A172 (cell line): ENCODE measurements at places on chromosomes 7 and 10.

- DNase-seq: no peak
Measured at GRCh38 chr7:87004956-87005355, 54.5 kb downstream of the ELAPOR2 start.

GRCh38 chr7:103879411-103879810, 110.0 kb downstream of the RELN start:
- no peak for DNase-seq

DNA sequence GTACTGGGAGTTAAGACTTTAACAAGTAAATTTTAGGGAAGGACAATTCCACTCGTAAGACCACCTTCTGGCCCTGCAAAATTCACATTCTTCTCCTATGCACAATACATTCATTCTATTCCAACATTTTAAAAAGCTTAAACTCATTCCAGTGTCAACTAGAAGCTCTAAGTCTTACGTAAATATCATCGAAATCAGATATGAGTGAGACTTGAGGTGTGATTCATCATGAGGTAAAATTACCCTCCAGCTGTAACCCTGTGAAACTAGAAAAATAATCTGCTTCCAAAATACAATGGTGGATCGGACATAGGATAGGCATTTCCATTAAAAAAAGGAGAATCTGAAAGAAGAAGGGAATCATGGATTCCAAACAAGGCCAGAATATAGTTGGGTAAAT, 370.3 kb downstream of the CDC14C start:
- peak; percentile 74 for DNase-seq

GRCh38 chr10:71079761-71080380, 132.5 kb upstream of the UNC5B start:
- DNase-seq: no peak
